ENCODE measurements at places on chromosomes 5 and 9.

- DNase-seq: no peak
Observed at GRCh38 chr5:17127743-17128231, 89.6 kb upstream of the BASP1 start.

DNA sequence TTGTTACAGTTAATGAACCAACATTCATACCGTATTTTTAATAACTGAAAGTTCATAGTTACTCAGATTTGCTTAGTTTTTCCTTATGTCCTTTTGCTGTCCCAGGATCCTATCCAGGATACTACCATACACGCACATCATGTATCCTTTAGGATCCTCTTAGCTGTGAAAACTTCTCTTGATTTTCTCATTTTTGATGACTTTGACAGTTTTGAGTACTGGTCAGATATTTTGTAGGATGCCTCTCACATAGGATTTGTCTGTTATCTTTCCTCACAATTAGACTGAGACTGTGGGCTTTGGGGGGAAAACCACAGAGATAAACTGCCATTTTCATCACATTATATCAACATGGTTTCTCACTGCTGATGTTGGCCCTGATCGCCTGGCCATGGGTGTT, 491.3 kb upstream of the TRPC7 start:
- DNase-seq: no peak

DNA sequence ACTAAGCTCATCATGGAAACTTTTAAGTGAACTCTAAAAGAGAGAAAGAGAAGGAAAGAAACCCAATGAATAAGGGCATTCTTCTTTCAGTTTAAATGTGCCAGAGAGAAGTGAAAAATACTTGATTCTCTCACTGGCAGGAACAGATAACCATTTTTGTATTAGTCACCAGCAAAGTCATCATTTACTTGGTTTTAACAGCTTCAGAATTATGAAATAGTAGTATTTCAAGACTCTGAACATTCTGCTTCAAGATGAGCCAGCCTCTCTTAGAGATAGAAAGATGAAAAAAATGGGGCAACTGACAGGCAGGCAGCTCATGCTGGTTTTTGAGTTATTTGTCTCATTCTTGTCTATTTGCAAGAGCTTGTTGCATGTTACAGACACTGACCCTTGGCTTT, 103.5 kb downstream of the GCNT1 start:
- DNase-seq: no peak

DNA sequence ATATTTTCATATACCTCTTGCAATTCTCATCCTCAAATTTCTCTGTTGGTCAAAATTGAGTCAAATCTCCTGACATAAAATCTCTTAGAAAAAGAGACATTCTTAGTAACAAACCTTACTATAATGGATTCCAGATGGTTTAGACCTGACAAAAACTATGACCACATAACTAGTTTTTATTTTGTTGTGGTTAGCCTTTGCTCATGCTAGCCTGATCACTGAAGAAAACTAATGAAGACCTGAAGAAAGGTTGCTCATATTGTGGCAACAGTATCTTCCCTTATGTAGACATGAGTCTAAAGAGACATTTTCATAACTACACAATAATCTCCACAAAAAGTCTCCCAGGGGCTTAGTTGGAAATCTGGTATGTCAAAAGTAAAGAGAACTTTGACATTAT, 274.1 kb upstream of the TMEM161B start:
- DNase-seq: no peak

GRCh38 chr5:151663617-151664293, 23.0 kb downstream of the SPARC start:
- no peak for DNase-seq

- no peak for DNase-seq
Observed at GRCh38 chr9:94867281-94867841, 140.9 kb downstream of the AOPEP start.

DNA sequence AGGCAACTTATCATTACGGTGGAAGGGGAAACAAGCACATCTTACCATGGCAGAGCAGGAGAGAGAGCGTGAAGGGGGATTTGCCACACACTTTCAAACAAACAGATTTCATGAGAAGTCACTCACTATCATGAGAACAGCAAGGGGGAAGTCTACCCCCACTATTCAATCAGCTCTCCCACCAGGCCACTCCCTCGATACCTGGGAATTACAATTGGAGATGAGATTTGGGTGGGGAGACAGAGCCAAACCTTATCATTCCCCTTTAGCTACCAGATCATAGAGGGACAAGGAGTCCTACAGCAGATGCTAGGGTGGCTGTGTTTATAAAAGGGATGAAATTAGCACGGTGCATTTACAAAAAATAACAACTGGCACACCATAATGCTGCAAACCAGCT, 2149.4 kb upstream of the ACO1 start:
- DNase-seq: no peak

GRCh38 chr9:6793203-6793602, 35.4 kb downstream of the KDM4C start:
- no peak for DNase-seq

GRCh38 chr5:103539376-103540330, 22.9 kb downstream of the NUDT12 start:
- no peak for DNase-seq

DNA sequence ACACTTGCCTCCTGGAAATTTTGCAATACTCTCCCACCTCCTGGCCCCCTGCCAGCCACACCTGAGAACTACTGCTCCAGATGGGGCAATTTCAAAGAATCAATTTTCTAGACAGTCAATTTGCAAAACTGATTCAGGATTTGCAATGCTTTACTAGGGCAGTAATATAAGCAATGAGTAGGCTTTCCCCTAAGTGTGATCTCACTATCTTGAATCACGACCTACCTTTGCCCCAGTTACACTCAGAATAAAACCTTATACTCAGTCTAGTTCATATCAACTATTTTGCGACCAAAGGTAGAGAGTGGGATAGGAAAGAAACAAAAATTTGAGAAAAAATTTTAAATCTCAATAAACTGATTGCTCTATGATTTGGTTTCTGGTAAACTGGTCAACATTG, 54.4 kb downstream of the DROSHA start:
- DNase-seq: no peak

GRCh38 chr9:97786341-97786740, 66.7 kb upstream of the FOXE1 start:
- DNase-seq: no peak

- no peak for DNase-seq
Observed at GRCh38 chr5:511476-511875, 12.8 kb downstream of the SLC9A3 start.

GRCh38 chr5:179806250-179807048, at the start of gene MGAT4B:
TSS of gene MGAT4B (minus strand) at chr5:179806866. CDS start at chr5:179806583, 283 bp downstream.
- peak; percentile 62 for DNase-seq

DNA sequence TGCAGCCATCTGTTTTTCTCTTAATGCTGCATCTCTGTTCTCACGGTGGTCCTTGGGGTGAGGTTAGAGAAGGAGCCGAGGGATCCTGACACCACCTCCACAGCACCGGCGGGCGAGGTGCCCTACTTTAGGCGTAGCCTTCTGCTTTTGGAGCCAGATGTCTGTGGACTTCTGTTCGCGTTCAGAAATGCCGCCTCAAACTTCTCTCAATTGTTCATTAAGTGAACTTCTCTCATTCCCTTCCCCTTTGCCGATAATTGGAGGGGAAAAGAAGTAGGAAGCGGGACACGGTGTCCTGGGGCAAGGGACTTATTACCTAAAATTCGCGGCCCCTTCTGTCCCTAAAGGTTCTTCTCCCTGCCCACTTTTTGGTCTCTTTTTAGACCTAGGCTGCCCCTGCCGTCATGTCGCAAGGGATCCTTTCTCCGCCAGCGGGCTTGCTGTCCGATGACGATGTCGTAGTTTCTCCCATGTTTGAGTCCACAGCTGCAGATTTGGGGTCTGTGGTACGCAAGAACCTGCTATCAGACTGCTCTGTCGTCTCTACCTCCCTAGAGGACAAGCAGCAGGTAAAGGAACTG, 455 bp downstream of the KIF20A start:
- DNase-seq: no peak

DNA sequence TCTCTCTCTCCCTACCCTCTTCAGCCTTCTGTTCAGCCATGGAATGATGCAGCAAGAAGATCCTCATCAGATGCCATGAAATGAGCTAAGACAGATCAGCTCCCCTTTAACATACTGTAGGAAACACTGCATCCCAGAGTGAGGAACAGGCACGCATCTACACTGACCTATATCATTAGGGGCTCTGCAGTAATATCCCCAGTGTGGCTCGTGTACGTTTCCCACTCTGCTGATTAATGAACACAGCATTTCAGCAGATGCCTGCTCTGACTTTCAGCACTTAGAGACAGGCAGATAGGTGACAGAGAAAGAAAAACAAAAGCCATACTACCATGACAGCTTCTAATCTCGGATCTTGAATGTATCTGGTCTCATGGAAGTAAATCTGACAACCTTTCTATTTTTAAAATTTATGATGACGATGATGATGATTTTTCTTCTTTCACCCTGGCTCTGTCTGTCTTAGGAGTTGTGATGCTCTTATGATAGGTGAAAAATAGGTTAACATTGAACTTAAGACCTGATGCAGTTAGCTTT, 750.3 kb downstream of the CDH12 start:
- DNase-seq: no peak

DNA sequence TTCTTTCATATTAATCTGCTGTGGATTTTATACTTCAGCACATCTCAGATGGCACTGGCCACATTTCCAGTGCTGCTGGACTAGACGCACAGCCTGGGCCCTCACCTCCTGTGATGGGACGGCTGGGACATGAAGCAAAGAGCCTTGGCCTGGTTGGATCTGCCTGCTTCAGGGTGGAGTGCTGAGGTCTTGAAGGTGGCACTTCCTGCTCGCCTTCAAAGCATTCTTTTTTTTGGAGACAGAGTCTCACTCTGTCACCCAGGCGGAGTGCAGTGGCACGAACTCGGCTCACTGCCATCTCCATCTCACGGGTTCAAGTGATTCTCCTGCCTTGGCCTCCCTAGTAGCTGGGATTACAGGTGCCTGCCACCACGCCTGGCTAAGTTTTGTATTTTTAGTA, 73.1 kb downstream of the RAPGEF1 start:
- no peak for DNase-seq
